Brain pericyte (primary cell): ENCODE measurements at places on chromosomes 1 and 21.

- DNase-seq, result no peak
Measured at GRCh38 chr1:91007092-91007491, 14.7 kb downstream of the ZNF644 start.

- no peak for DNase-seq
Measured at GRCh38 chr1:218660678-218661053, 315.5 kb downstream of the TGFB2 start.

DNA sequence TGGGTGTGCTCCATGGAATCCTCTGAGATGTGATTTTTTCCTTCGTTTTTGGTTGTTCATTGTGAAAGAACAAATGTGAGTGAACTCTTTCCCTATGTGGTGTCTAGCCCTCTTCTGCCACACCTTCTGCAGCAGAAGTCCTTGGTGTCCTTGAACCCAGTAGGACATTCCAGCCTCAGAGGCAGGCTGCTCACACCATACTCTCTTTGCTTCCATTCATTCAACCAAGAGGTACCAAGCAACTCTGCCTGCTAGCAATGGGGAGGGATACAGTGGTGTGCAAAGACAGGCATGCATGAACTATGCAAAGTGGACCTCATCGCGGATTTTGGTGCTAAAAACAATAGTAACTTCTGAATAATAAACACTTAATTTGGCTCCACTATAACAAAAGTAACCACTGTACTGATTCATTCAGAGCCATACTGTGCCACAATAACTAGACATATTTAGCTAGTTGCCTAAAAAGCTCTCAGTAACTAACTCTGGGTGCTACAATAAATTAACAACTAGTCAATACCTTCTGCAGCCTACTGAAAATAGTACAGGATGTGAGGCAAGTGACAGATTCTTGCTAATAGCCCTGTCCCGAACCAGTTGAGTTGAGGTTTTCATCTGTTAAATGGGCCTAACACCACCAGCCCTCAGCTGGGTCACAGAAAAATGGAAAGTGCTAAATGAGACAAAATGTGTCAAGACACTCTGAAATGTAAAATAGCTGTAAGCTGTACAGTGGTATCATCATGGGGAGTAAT, 155.4 kb downstream of the SLC45A1 start:
- no peak for DNase-seq

DNA sequence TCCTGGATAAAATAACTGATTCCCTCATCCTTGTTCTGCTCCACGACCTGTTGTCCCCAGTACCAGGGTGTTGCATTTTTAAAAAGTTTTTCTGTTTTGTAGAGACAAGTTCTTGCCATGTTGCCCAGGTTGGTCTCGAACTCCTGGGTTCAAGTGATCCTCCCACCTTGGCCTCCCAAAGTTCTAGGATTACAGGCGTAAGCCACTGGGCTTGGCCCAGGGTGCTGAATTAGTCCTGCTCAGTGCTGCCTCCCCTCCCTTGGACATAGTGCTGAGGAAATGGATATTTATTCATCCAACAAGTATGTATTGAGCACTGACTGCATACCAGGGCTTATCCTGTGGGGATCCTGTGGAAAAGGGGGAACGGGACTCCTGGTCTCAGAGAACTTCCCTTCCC, 126.4 kb downstream of the PTPRU start:
- no peak for DNase-seq

- no peak for DNase-seq
Measured at GRCh38 chr21:21750124-21750825, 752.1 kb downstream of the NCAM2 start.

GRCh38 chr1:73564294-73564693, 633.7 kb downstream of the LRRIQ3 start:
- DNase-seq, result no peak

DNA sequence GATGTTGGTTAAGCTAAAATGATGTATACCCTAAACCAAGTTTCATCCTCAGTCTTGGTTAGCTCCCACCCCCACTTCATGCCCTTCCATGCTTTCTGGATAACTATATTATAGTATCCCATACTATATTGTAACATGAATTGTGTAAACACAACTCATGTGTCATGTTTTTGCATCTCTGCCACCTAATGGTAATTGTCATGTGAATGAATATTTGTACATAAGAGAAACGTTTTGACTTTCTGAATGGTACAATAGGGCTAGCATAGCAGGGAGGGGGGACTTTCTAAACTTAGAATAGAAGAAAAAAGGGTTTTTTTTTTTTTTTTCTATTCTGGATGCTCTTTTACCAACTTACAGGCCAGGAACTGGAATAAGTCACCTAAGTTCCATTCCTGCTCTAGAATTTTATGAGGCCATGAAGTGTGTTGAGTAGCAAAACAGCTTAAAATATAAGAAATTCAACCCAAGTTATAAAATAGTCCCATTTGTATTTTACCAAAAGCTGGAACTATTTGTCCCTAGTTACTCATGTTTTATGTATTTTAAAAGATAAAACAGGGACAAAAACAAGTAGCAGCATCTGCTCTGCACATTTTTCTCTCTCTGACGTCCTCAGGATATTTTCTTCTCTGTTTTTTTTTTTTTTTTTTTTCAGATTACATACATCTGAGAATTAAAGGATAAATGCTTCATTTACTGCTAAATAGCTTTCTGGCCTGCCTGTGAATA, 77.4 kb downstream of the HLX start:
- no peak for DNase-seq

DNA sequence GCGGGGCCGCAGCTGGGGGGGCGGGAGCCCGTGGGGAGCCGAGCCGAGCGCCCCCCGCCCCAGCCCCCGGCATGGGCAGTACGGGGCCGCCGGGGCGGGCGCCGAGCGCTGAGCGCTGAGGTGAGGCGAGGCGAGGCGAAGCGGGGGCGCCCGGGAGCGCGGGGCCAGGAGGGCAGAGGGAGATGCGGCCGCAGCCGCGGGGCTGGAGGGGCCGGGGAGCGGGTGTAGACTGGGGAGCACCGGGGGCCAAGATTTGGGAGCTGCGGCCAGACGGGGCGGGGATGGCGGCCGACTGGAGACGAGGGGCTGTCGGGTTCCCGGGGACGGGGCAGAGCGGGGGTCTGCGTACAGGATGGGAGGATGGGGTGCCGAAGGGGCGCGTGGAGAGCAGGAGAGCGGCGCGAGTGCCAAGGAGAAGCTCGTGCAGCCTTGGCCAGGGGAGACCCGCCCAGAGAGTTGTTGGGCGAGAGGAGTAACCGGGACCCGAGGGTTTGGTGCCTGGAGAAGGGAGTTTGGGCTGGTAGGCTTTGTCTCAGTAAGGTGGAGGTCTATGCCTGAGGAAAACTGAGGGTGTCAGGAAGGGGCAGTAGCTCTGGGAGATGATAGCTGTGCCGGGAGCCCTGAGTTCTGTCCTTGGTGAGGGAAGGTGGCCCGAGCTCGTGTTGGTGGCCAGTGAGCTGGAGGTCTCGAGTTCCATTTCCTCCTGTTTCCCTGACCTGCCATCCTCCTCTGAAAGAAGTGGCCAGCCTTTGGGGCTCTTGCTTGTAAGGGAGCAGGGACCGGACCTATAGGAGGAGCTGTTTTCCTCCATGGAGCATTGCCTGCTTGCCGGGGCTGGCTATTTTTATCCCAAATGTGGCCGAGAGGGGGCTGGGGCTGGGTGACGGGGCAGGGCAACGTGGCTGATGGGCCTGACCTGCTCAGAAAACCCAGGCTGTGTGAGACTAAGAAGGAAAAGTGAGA, 539 bp downstream of the ATP8B2 start:
- DNase-seq, result no peak

DNA sequence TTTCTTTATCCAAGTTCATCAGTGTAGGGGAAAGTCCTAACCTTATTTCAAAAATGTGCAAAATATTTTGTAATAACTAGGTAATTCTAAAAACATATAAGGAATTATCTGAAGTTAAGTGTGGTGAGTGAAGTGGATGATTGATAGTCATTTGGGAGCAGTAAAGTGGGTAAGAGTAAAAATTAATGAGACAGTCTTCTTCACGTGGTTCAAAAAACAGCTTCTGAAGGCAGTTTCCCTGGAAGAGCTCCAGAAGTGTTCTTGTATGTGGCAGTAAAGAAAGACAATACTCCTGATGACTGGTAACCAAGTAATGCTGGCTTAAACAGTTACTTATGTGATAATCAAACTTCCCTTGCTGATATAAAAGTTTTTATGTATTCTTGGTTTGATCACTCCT, 50.3 kb downstream of the LEPR start:
- no peak for DNase-seq

GRCh38 chr1:204507317-204508105, 8.7 kb upstream of the MDM4 start:
- no peak for DNase-seq

GRCh38 chr1:243848858-243849420, 1.1 kb downstream of the AKT3 start:
- no peak for DNase-seq

DNA sequence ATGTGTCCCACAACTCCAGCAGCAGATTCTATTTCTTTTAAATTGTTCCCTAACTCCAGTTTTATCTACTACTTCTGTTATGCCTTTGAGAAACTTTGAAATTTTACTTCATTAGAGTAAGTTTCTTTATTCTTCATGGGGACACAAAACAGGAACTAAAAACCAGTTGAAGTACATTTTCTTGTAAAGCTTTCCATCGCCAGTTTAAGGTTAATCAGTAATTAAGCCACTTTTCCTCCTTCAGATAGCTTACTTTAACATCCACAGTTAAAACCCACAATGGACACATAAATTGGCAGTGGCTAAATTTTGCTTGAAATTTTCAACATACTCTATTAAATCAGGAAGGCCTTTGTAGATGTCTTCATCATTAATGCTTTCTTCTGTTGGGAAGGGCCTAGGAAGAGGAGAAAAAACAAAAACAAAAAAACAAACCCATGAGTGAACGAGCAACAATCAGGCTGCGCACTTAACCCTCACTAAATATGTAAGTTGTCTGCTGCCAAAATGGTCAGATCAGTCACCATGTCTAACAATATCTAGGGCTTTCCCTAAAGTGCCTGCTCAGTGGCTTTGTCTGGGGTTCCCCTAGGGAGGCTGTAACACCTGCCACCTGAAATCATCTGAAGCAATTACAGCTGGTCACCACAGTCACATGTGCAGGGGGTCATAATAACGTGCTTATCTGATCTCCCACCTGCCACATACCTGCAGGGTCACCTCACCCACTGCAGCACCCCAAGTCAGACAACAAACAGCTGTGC, 187.9 kb downstream of the VAV3 start:
- DNase-seq, result no peak

DNA sequence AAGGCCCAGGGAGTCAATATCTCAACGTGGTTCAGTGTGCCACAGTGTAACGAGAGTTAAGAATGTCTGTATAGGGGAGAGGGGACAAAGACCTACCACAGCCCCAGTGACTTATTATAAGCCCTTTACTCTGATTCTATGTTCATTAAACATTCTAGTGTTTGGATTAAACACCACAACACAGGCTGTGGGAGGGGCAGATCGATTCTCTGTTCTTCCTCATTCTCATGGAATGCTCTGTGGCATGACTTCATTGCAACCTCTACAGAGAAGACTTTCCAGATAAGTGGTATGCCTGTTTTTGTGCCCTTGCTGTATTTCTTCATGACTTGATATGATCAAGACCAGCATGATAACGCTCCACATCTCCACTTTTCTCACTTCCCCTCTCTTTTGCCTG, 39.0 kb upstream of the CD5L start:
- no peak for DNase-seq

DNA sequence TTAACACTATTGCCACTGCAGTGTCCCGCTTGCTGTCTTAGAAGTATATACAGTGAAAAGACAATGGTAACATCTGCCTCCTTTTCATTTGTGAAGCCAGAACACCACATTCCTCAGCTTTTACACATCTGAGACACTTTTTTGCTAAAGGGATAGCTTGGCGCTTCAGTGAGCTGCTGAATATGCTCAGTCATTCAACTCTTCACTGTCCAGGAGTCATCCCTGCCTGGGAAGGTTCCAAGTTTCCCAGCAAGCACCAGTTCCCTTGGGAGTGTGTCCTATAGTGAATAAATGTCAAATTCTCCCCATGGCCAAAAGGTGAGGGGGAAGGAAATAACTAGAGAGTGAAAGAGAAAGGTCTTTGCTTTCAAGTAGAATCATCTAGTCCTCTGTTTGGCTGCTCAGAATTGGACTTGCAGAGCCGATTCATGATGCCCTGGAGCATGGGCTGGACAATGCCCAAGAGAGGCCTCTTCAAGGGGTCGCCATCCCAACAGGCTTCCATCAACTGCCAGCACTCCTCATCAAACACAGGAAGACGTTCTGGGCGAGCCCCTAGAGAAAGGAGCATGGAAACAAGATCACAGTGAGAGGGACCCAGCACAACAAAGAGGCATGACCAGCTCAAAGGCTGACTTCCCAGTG, 25.5 kb upstream of the RBBP5 start:
- DNase-seq, result no peak

- DNase-seq, result no peak
Measured at GRCh38 chr1:200302921-200303290, 106.9 kb downstream of the ZNF281 start.

DNA sequence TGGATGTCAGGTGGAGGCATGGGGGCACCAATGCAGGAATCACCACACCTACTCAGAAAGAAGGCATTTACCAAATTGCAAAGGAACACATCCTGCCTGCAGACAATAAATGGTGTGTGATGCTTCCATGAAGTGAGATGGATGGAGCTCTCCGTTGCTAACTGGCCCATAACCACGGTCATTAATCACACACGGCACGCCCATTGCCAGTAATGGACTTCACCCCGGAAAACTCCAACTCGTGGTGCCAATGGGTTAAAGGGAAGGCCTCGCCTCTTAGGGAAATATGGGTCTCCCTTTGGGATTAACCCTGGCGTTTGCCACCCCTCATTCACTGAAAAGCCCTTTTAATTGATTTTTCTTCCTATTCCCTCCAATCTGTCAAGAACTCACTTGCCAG, 443.1 kb upstream of the DAB1 start:
- DNase-seq, result no peak

GRCh38 chr1:32890516-32891240, 4.4 kb downstream of the HPCA start:
- DNase-seq, result no peak

DNA sequence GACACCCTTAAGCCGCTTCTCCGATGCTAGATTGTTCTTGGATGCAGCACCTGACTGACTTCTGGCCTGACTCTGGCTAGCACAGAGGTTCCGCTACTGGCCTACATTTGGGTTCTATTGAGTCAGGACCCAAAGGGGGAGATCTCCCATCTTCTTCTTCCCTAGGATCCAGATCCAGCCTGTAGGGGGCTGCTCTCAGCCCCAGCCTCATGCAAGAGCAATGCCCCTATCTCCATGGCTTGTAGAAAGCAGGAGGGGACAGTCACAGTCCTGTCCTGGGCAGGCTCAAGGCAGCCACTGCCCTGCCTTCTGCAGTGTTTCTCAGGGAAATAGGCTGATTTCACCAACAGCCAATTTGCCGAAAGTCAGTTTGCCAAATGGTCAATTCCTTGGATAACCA, 6.3 kb upstream of the ADAR start:
- DNase-seq, result no peak

DNA sequence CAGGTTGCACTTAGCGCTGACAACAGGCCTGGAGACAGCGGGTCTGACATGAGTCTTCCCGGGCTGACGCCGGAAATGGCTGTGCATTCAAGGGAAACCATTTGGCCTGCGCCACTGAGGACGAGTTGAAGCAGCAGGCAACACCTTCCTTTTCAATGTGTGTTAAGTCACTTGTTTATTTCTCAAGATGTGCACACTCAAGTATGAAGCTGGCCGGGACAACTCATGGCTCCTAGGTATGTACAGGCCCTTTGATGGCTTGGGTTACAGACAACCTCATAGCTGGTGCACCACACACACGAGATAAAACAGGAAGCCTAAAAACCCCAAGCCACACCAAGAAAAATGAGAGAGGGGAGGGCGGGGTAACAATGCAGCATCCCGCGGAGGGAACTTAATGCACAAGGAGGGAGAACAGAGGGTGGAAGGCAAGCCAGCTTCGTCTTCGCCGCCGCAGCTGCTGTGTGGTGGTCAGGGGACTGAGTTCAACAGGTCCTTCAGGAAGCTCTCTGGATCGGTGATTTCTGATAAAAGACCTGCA, 118.0 kb upstream of the IFFO2 start:
- DNase-seq, result no peak
